ENCODE measurements at places on chromosomes 2 and 18.

GRCh38 chr2:31522786-31523185 is 58.0 kb downstream of the SRD5A2 start:
- no peak for DNase-seq

GRCh38 chr2:180966378-180966777 is 14.0 kb upstream of the UBE2E3 start:
- DNase-seq: no peak

DNA sequence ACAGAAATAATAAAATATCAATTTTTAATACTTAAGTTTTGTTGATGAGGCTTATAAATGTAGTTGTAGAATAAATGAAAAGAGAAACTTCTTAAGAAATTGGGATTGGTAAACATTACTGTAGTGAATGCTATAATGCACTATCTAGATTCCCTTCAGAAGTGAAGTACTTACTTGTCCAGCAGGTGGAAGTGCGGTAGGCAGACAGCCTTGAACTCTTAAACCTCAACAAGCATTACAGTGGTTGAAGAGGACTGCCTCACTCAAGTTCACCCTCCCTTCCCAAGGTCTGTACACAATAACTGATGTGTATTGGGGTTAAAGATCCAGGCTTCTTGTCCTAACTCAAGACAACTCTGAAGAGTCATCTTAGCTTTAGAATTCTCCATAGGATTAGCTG is 931.0 kb upstream of the LRRTM1 start:
- DNase-seq: no peak

- peak; percentile 48 for DNase-seq
These were observed 4.7 kb upstream of the CFAP65 start for GRCh38 chr2:219045937-219046550.

DNA sequence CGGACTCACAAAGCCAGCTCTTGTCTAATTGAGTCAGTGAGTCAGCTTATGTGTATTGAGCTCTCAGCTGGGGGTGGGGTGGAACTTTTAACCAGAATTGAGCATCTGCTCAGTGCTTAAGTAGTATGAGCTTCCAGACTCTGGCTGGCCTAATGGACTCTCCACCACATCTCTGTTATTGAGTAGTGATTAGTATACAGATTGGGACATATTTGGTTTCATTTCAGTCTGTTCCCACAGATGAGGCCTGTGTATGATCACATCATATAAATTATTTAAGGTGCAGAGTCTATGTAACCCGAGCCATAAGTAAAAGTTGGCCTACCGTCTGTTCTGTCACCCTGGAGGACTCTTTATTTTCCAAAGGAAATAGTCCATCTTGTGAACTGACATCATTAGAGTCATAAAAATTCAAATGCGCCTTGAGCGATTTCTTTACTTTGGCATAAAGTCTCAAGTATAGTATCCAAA is 152.1 kb downstream of the THSD7B start:
- no peak for DNase-seq

DNA sequence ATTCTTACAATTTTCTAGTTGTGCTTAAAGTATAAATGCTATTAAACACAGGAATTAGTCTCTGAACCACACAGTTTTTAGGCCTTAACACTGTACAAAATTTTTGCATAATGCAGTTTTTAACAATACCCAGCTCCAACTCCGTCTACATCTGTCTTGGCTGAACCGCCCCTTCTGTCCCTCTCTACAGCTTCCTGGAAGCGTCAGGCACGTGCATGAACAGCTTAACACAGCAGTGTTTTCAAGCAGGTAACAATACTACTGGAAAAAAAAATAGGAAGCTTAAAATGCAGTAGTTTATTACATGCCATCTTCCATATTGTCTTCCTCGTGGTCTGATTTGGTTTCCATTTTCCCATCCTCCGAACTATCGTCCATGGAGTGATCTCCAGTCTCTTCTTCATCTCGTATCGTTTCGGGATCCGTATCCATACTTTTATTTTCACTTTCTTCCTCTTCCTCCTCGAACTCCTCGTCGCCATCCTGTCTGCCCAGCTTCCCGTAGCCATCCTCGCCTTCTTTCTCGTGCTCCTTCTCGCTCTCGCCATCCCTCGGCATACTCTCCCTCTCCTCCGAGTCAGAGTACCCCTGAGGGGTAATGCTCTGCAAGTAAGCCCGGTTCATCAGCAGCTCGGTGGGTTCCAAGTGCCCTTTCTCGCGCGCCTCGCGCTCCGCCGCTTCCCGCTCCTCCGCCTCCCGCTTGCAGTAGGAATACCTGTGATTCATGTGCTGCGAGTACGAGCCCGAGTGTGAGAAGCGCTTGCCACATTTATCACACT is 130.6 kb downstream of the ZEB2 start:
- peak; percentile 13 for DNase-seq

DNA sequence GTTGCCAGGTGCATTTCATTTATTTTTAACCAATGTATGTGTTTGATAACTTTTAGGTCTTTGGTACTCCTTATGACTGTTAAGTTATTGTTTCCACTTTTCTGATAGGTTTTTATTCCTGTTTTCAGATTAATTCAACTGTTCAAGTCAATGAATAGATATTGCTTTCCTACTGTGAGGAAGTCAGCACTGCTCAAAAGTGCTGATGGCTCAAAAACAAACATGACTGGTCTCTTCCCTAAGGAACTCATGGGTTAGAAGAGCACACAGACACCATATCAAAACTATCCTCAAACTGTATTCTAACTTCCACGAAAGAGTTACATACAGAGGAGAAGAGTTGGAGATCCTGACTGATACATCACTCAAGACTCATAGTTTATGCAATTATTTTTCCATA is 39.9 kb upstream of the REG3G start:
- no peak for DNase-seq

- peak; percentile 66 for DNase-seq
These were observed 27.5 kb upstream of the FAM237A start for GRCh38 chr2:206614811-206615210.

GRCh38 chr18:69494841-69495240 is 94.2 kb downstream of the DOK6 start:
- DNase-seq: no peak

GRCh38 chr2:171086352-171087290 is 74.1 kb downstream of the TLK1 start:
- DNase-seq: peak; percentile 6

DNA sequence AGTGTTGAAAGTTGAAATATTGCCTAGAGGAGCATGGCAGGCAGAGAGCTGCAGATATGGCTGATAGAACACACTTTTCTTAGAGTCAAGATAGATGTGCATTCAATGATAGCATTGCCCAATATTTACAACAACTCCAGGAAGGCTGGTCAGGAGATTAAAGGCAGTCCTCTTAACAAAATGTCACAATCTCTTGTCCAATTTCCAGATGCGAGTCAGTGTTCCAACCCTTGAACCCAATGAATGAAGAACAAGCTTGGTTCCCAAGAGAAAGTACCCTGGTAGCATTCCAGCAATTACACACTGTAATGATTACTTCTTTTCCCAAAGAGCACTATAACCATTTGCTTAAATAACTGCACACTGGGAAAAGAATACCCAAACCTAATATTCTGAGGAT is 839.4 kb upstream of the VRK2 start:
- no peak for DNase-seq

DNA sequence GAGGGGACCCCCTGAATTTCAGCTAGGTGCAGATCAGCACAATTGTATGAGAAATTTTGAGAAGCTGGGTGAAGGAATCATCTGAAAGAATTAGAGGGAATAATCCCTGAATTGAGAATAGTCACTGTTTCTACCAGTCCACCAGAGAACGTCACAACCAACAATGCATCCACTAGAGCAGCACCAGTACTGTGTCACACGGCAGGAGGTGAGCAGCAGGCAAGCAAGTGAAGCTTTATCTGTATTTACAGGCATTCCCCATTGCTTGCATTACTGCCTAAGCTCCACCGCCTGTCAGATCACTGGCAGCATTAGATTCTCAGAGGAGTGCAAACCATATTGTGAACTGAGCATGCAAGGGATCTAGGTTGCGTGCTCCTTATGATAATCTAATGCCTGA is 40.7 kb downstream of the GDF7 start:
- no peak for DNase-seq

Measured in RWPE1 (cell line).